ENCODE measurements at places on chromosomes 16 and 17. TPM values are rescaled to one million over a fixed set of nuclear protein-coding genes. Genes with fewer than 3 reads are reported as not detected.

ZFPM1 gene
- total RNA-seq: 0.99 TPM

KRTAP9-8 gene
- total RNA-seq: not detected

DNA sequence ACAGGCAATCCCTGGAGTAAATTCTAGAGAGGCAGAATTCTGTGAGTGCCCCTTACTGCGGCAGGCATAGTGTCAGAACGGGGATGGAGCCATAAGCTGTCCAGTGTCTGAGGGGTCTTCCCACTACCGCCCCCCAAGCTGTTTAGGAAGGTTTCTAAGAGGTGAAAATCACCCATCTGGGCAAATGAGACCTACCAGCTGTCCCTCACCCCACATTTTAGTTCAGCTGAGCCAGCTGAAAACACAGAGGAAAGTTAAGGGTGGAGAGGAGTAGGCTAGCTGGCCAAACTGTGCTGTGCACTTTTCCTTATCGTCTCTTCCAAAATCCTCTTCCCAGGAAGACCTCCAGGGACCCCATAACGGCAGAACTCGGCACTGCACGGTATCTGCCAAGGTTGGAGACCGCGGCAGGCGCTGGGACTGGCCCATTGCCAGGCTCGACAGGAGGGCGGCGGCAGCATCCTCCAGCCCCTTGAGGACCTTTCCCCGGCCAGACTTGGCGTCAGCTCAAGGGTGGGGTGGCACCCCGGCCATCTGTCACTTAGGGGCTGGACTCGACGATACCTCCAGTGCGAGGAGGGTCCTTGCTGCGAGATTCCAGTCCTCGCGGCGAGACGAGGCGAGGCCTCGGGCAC is 955 bp downstream of the ACLY start:
- H3K27me3 ChIP-seq: no peaks in the 10 kb centered on the region
- DNase-seq: no peak
- peak overlapping the region; percentile 82 for H3K27ac ChIP-seq
- peaks cover 10% of the 10 kb centered on the region for H3K36me3 ChIP-seq

GRCh38 chr16:598823-599739 is 9.2 kb downstream of the RAB40C start:
- no peaks in the 10 kb centered on the region for H3K27me3 ChIP-seq
- H3K4me3 ChIP-seq: no peak overlapping the region
- no peak for DNase-seq

- no peak for DNase-seq
- no peaks in the 10 kb centered on the region for H3K36me3 ChIP-seq
- no peak within 1 kb of the TSS for H3K27ac ChIP-seq
- peaks cover 4% of the 10 kb centered on the region for H3K27me3 ChIP-seq
These were observed at the start of gene MEIOB for GRCh38 chr16:1871974-1872635. MEIOB (minus strand) TSS chr16:1872164; CDS start chr16:1868175, 3,989 bp downstream.

PRR35 gene
- not detected for total RNA-seq

SLC5A11 gene
- not detected for total RNA-seq

GRCh38 chr16:47886631-47887415 is 269.0 kb downstream of the ABCC12 start:
- H3K36me3 ChIP-seq: no peaks in the 10 kb centered on the region
- H3K27ac ChIP-seq: no peak overlapping the region
- H3K27me3 ChIP-seq: no peaks in the 10 kb centered on the region
- H3K4me3 ChIP-seq: no peak overlapping the region

MILR1 gene
- total RNA-seq: 4.2 TPM

ERBB2 gene
- total RNA-seq: 64.4 TPM

- no peak overlapping the region for H3K27ac ChIP-seq
- H3K4me1 ChIP-seq: peaks cover 15% of the 10 kb centered on the region
- no peaks in the 10 kb centered on the region for H3K36me3 ChIP-seq
- no peak overlapping the region for H3K4me3 ChIP-seq
These were observed 3.8 kb downstream of the IL21R start for GRCh38 chr16:27405546-27406451.

GRCh38 chr17:63997341-63998048 is 656 bp upstream of the PRR29 start:
- H3K4me1 ChIP-seq: peaks cover 20% of the 10 kb centered on the region
- H3K27ac ChIP-seq: peak overlapping the region; percentile 19
- H3K4me3 ChIP-seq: peak overlapping the region; percentile 59
- H3K27me3 ChIP-seq: no peaks in the 10 kb centered on the region
- no peaks in the 10 kb centered on the region for H3K36me3 ChIP-seq

MT1G gene
- not detected for total RNA-seq

DNA sequence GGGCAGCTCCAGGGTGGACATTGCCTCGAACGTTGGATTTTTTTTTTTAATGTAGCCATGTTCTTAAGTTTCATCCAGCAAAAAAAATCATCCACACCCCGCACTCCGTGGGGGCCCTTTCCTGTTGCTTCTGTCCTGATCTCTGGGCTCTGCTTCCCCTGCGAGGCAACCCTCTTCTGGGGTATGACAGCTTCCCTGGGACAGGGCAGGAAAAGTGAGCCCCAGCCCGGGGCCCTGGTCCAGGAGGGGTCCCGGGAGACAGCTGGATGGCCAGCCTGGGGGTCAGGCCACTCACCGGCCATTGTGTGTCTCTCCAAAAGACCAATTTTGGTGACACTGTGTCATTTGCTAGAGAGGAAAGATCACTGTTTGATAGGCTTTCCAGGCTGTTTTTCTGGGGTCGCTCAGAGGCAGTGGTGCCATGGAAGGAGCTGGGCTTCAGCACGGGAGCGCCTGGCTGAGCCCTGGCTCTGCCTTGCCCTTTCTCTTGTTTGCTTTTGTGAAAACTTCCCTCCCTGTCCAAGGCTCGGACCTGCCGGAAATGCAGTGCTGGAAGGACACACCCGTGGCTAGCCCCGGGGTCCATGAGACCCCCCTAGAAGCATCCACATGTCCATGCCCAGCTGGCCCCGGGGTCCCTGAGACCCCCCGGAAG is 41.0 kb upstream of the CHMP6 start:
- no peak for DNase-seq
- H3K36me3 ChIP-seq: peaks cover 48% of the 10 kb centered on the region
- H3K27ac ChIP-seq: no peak overlapping the region
- no peak overlapping the region for H3K4me3 ChIP-seq

FBXW10 gene
- total RNA-seq: not detected

- H3K27ac ChIP-seq: no peak overlapping the region
- H3K4me1 ChIP-seq: no peaks in the 10 kb centered on the region
- H3K36me3 ChIP-seq: no peaks in the 10 kb centered on the region
- DNase-seq: no peak
These were observed 9.5 kb downstream of the DLX4 start for GRCh38 chr17:49978501-49978900.

CHST5 gene
- total RNA-seq: not detected

- no peak overlapping the region for H3K27ac ChIP-seq
- H3K4me3 ChIP-seq: no peak overlapping the region
- peaks cover 2% of the 10 kb centered on the region for H3K36me3 ChIP-seq
- peaks cover 44% of the 10 kb centered on the region for H3K4me1 ChIP-seq
- no peaks in the 10 kb centered on the region for H3K27me3 ChIP-seq
These were observed 22.1 kb downstream of the TMEM94 start for GRCh38 chr17:75478508-75478907.

- H3K27me3 ChIP-seq: no peaks in the 10 kb centered on the region
- peak overlapping the region; percentile 27 for H3K27ac ChIP-seq
- no peaks in the 10 kb centered on the region for H3K36me3 ChIP-seq
- no peak for DNase-seq
- H3K4me3 ChIP-seq: no peak overlapping the region
These were observed 29.9 kb downstream of the KANSL1 start for GRCh38 chr17:46163316-46163715.

DNA sequence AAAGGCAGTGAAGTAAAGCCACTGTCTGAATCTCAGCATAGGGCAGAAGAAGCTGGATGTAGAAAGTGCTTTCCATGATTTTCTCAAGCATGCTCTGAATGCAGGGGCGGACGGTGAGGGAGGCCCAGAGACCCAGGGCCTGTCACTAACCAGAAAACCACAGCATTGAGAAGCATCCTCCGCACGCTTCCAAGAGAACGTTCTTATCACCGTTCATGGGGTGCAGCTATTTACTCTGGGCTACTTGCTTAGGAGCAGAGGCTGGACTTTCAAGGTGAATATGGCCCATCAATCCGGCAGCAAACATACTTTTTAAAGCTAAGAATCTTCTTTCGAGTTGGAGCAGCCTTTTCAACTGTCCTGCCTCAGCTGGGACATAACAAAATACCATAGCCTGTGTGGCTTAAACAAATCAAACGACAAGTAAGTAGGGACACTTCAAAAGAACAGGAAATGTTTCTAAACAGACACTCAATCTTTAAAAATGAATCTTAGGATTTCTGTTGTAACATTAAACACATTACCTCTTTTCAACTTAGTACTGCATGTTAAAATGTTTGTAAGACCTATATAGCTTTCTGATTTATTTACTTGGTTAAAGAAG is 46.5 kb upstream of the CDRT4 start:
- no peak for DNase-seq
- no peaks in the 10 kb centered on the region for H3K36me3 ChIP-seq
- H3K4me3 ChIP-seq: no peak overlapping the region
- no peaks in the 10 kb centered on the region for H3K27me3 ChIP-seq

- peaks cover 94% of the 10 kb centered on the region for H3K36me3 ChIP-seq
- no peak for DNase-seq
- H3K4me1 ChIP-seq: peaks cover 14% of the 10 kb centered on the region
- H3K27ac ChIP-seq: peak overlapping the region; percentile 3
- H3K27me3 ChIP-seq: no peaks in the 10 kb centered on the region
These were observed 37.0 kb downstream of the USP22 start for GRCh38 chr17:21005803-21006202.

ALDOC gene
- total RNA-seq: 31.0 TPM

DNA sequence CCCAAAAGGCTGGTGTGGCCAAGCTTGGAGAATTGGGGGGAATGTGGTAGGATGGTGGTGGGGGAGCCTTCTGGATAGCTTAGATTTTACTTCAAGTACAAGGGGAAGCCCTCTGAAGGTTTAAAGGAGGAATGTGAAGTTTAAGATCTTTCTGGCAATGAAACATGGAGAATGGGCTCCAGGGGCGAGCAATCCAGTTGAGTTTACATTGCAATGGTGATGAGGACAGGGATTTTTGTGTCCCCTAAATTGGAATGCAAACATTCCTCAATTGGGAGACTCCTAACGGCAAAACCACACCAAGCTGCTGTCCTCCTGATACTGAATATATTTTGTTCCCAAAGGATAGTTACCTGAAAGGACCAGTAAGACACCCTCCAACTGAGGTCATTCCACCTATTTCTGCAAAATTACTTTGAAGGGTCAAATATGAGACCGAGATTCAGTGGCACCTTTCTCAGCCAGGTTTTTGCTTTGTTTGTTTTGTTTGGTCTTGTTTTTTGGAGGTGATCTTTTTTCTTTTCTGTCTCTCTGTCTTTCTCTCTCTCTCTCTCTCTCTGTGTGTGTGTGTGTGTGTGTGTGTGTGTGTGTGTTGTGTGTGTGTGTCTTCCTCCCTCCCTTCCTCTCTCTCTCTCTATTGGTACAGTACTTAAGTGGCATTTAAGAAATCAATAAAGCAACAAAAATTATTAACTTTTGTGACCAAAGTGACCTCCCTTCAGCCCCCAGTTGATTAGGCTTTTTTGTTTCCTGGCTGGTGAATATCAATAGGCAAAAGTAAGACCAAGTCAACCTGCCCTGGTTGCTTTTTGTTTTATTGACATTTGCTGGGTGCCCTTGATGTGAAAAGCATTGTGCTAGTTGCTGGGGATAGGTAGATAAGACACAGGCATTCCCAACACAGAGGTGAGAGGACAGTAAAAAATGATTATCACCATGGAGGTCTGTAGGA is 16.4 kb upstream of the TAT start:
- H3K4me1 ChIP-seq: no peaks in the 10 kb centered on the region
- H3K36me3 ChIP-seq: no peaks in the 10 kb centered on the region
- H3K4me3 ChIP-seq: no peak overlapping the region
- H3K27ac ChIP-seq: no peak overlapping the region
- H3K27me3 ChIP-seq: peaks cover 7% of the 10 kb centered on the region

GRCh38 chr17:81034168-81034777 is 678 bp upstream of the BAIAP2 start:
- no peaks in the 10 kb centered on the region for H3K27me3 ChIP-seq
- peak overlapping the region; percentile 57 for H3K27ac ChIP-seq
- H3K4me3 ChIP-seq: peak overlapping the region; percentile 73
- DNase-seq: no peak
- peaks cover 61% of the 10 kb centered on the region for H3K4me1 ChIP-seq

GRCh38 chr17:51853857-51854256 is 304.7 kb downstream of the CA10 start:
- DNase-seq: no peak
- H3K4me1 ChIP-seq: no peaks in the 10 kb centered on the region
- no peaks in the 10 kb centered on the region for H3K36me3 ChIP-seq
- H3K27me3 ChIP-seq: no peaks in the 10 kb centered on the region
